ENCODE measurements at places on chromosomes 11 and 22.

DNA sequence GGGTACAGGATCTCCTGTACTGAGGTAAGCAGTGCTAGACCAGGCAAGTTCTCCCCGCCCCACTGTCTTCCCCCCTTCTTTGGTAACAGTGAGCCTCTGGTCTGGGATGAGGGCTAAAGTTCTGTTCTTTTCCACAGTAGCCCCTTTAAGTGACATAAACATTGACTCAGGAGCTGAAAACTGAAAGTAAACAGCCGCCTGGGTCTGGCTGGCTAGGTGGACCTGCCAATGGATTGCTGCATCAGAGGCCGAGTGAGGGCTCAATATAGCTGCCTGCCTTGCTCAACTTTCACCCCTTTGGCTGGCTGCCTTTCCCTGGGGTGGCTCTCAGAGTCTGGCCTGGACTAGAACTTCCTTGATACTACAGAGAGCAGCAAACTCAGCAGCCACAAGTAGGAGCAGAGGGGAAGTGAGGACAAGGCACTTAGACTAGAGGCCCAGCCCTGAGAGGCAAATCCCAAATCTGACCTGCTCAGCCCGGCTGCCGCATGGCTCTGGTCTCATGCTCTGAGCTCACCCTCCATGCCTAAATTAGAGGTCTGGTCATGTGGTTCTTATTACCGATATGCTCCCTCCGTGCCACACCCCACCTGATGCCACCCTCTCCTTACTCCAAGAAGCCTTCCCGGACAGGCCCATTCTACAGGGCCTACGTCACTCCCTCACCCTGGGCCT, 9.6 kb upstream of the UCP3 start:
- DNase-seq, result no peak

GRCh38 chr11:34192481-34193401, 87.3 kb downstream of the NAT10 start:
- DNase-seq, result no peak

DNA sequence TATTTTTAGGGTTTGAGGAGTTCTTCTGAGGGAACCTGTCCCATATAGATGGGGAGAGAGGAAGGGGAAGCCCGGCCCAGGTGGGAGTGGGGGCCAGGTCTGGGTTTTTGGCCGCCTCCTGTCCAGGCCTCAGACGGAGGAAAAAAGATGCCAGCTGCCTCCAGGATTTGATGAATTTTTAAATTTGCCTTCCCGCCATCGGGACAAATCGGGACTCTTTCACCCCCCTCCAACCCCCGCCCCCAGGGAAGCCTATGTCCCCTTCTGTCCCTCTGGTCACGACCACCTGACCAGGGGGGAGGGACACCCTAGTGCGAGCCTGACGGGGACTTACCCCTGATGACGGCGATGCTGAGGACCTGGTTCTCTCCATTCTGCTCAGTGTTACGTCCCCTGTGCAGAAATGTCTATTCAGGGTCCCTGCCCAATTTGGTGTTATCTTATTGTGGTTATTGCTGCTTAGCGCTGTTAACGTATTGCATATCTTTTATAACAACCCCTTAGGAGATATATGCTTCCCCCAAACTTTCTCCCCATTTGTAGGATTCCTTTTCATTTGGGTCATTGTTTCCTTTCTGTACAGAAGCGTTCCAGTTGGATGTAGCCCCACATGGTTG, 115.9 kb upstream of the GRK3 start:
- DNase-seq, result no peak

GRCh38 chr11:95299078-95299679, 68.2 kb upstream of the SESN3 start:
- DNase-seq, result no peak

- DNase-seq, result no peak
These were observed 87.2 kb upstream of the GRIK4 start for GRCh38 chr11:120424185-120424969.

- no peak for DNase-seq
These were observed 73.8 kb downstream of the CELSR1 start for GRCh38 chr22:46463435-46464227.

- no peak for DNase-seq
These were observed 9.9 kb upstream of the OR51V1 start for GRCh38 chr11:5210376-5210885.

- DNase-seq, result no peak
These were observed 6.5 kb downstream of the HMBS start for GRCh38 chr11:119091178-119091577.

DNA sequence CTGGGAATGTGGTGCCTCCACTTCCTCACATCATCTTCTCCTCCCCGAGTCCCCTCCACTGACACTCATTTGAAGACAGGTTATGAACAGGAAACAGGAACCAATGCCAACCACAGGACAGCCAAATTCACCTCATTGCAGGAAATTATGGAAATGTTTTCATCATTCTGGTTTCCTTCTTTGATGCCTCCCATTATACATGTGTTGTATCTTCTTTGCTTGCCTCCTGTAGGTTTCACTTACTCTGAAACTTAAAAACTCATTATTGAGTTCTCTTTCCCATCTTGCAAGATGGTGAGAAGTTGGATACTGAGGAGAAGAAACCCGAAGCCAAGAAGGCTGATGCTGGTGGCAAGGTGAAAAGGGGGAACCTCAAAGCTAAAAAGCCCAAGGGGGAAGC, 108.5 kb downstream of the PHF21B start:
- DNase-seq, result no peak

DNA sequence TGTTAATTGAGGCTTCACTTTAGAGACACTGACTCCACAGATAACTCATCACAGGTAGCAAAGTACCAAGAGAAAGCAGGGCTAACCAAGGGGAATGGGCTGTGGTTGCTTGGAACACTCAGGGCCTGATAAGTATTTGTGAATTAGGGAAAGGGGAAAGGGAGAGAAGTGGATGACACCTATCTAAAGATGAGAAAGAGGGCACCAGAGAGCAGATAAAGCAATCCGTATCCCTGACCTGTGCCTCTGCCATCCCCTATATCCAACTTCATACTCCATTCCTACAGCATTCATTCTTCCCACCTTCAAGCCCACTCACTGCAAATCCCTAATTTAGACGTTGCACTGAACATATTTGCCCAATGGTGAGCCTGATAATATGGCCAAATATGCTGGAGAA, 43.0 kb upstream of the API5 start:
- no peak for DNase-seq

DNA sequence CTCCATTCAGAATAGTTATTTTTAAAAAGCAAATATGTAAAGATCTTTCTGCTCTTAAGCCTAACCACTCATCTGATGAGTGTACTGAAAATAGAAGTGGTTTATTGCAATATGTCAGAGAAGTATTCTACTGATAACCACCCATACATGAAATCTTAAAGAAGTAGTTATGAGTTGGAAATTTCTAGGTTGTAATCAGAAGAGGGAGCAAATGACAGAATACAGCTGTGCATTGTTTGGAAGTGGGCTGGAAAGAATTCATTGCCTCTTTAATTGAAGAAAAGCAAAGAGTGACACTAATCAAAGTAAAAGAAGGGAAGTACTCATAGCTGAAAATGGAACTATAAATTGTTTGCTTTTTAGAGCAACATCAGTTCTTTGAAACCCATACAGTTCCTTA, 39.4 kb downstream of the FDX1 start:
- DNase-seq, result no peak

DNA sequence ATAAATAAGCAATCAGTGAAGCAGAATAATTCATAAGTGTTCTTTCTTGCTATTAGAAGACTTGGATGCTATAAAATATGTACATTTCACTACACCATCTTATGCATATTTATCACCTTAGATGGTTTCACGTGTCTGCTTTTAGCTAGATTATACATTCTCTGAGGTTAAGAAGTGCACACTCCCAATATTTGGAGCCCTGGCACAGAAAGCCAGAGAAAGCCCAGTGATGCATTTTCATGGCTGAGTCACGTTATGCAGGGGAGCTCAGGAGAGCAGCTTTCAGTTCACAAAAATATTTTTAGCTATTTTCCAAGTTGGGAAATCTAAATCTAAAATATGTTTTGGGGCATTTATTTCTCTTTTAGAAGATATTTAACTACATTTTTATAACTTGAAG, 5.1 kb upstream of the TP53AIP1 start:
- DNase-seq, result no peak

DNA sequence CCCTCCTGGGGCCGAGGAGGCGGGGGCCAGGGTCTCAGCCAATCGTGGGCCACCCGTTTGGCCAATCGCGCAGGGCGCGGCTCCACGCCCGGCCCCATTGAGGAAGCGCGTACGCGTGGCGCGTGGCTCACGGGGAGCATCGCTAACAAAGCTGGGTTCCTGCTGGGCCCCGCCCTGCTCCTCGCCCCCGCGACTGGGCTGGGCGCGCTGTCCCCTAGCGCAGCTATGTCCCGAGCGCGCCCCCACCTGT, 614 bp upstream of the ASCL2 start:
- DNase-seq, result peak; percentile 79

- no peak for DNase-seq
These were observed 41.7 kb upstream of the SMTN start for GRCh38 chr22:31039393-31039792.

DNA sequence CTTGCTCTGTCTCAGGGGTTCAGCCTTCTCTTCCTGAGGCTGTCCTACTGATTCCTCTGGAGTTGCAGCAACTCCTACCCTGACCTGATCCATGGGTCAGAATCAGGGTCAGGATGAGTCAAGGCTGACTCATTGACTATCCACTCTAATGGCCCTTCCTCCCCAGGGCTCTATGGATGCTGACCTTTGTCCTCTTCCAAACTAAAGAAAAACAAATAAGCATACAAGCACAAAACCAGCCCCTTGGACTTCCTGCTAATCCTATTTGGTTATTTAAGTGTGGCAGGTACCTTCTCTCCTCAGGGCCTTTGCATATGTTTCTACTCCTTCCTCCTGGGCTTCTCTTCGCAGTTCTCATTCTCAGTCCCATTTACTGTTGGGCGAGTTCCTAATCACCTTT, 204.5 kb upstream of the NAV2 start:
- no peak for DNase-seq

GRCh38 chr11:96760306-96760705, 370.5 kb downstream of the JRKL start:
- DNase-seq, result no peak

DNA sequence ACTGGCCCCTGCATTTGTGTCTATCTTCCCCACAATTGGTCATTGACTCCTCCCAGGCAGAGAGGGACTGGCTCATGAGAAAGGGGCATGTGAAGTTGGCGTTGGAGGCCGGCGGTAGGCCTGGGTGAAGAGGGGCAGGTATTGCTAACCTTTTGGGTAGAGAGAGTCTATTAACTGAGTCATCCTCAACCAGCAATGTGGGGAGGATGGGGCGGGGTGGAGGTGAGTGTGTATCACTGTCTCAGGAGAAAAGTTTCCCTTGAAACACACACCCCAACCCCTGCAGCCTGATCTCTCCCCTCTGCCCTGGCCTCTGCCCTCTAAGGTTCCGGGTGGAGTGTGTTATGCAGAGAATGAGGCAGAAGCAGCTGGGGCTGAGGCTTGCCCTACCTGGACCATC, 60.1 kb upstream of the PHF21B start:
- DNase-seq, result no peak

DNA sequence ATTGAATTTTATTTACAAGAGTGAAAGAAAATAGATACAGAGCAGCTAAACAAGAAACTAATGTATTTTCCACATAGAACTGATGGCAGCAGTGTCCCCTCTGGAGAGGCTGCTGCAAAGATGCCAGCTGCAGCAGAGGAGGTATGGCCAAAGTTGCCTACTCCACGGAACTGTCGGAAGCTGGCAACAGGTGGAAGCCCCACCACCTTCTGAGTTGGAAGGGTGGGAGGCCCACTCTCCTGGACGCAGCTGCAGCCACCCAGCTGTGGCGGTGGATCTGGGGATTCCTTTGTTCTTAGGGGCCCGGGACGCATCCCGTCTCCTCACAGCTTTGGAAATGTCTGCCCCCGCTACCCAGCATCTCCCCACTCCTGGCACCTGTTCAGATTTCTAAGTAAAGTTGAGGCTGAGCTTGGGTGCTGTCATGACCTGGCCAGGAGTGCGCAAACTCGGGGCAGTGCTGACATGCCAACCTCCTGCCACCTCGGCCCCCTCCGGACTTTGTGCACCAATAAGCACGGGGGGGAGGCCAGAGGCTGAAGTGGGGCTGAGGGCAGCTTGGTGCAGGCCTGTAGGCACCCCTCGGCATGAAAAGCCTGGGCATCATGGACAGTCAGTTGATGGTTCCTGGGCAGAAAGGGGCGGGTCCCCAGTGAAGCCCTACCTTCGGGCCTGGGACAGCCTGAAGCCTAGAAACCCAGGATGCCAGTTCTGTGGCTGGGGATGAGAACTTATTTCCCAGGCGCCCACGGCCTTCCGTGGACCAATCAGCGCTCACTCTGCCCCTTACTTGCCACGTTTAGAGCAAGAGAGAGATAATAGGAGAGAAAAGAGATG, 1071.4 kb downstream of the JRKL start:
- DNase-seq, result no peak

GRCh38 chr22:46033256-46034200, 56.6 kb upstream of the WNT7B start:
- DNase-seq, result no peak

DNA sequence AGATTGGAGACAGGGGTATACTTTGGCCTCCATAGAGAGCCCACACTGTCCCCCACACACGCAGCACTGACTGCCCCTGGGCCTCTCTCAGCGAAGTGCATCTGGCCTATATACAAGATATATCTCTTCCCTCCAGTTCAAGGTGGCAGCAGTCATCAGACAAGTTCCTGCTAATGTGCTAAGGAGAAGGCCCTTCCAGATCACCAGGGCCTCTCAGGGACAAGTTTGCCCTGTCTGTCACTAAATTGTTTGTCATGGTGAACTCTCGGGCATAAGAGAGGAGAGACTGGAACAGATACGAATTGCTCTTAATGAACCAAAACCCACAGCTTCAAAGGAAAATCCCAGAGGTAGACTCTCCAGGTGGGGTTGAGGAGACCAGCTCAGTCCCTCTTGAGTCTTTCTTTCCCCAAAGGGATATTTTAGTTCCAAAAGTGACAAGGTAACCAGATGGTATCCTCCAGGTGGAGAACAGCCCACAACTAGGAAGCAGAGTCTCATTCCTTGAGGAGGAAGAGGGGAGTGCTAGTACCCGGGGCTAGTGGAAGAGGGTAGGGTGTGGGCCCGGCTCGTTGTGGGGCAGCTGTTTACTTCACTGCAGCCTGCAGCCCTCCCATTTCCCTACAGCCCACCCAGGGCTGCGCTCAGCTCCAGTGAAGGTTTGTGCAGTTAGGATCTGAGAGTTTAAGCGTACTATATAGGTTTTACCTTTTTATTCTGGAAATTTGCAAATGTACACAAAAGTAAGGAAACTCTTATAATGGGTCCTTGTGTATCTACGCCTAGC, 2.2 kb upstream of the SLC35C1 start:
- DNase-seq, result no peak

All from spinal cord (tissue), 10 donors.